NCI-H460 (cell line): ENCODE measurements at places on chromosomes 7 and 10.
A peak's percentile ranks its signal among the peaks of the same experiment; 100 is the strongest.

DNA sequence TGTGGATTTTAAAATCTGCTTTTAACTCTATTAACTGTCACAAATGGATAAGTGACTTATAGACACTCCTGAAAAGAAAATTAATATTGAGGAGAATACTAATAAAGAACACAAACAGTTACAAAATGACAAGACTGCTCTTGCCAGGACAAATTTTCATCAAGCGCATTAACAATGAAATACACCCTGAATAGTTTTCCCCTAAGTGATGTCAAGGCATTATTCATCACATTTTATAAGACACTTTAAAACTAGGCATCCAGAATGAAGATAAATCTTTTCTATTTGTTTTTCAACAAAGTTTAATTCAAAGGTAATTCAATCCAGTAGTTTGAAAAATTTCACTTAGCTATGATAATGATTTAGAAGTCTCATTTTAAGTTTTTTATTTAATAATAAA lies 110.5 kb upstream of the SEC61G start:
- DNase-seq, result no peak

DNA sequence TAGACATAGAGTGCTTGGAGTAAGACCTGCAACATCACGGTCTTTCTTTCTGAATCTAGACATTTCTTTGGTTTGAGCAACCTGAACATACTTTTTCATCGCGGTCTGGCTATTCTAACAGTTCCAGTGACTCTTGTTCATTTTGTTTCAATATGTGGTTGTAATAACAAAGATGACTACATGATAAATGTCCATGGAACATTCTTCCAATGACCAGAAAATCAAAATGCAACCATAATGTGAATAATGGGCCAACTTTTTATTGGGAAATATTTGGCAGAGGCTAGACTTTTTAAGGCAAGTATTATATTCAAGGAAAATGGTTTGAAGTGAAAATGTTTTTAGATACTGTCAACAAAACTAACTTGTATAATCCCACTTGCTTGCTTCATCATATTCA lies 282.5 kb downstream of the INHBA start:
- DNase-seq, result no peak

GRCh38 chr10:95499482-95499989 lies 61.6 kb downstream of the SORBS1 start:
- DNase-seq, result no peak

GRCh38 chr10:68105820-68106219 lies 3.5 kb upstream of the MYPN start:
- DNase-seq, result peak; percentile 25

GRCh38 chr10:11328264-11329061 lies 283.0 kb downstream of the USP6NL start:
- no peak for DNase-seq

- DNase-seq, result no peak
Measured at GRCh38 chr10:127027786-127028185, 122.6 kb downstream of the DOCK1 start.

DNA sequence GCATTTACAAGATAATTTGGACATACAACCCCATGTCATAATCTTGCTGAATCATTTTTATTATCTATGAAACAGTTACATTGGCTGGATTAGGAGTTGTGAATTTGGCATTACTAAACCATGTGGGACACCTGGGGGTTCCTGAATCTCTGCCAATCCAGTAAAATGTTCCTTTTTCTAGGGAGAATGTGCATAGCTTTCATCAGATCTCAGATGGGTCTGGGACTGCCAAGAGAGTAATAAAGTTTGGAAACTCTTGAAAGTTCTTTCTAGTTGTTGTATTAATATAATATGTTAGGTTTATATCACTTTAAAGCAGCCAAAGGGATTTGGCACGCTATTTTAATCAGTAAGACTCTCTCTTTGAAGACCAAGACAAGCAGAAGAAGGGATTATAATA lies 62.7 kb downstream of the SEMA3E start:
- DNase-seq, result no peak

DNA sequence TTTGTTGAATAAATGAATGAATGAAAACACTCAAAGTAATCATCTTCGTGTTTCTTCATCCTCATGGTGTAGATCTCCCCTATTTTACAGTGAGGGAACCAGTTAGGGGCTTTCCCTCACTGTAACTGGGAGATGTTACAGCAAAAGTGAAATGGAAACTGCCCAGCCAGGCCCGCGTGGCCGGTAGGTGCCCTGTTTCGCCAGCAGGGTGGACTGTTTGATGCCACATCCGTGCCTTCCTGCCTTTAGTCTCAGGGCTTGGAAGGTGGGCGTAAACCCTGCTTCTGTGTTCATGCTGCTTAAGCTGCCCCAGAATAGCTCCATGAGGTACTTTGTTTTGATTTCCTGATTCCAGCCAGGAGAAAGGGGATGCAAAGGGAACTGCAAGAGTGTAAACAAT lies 268.8 kb downstream of the PLXNA4 start:
- DNase-seq, result no peak

- no peak for DNase-seq
Measured at GRCh38 chr10:71817831-71818655, 33.0 kb downstream of the PSAP start.

DNA sequence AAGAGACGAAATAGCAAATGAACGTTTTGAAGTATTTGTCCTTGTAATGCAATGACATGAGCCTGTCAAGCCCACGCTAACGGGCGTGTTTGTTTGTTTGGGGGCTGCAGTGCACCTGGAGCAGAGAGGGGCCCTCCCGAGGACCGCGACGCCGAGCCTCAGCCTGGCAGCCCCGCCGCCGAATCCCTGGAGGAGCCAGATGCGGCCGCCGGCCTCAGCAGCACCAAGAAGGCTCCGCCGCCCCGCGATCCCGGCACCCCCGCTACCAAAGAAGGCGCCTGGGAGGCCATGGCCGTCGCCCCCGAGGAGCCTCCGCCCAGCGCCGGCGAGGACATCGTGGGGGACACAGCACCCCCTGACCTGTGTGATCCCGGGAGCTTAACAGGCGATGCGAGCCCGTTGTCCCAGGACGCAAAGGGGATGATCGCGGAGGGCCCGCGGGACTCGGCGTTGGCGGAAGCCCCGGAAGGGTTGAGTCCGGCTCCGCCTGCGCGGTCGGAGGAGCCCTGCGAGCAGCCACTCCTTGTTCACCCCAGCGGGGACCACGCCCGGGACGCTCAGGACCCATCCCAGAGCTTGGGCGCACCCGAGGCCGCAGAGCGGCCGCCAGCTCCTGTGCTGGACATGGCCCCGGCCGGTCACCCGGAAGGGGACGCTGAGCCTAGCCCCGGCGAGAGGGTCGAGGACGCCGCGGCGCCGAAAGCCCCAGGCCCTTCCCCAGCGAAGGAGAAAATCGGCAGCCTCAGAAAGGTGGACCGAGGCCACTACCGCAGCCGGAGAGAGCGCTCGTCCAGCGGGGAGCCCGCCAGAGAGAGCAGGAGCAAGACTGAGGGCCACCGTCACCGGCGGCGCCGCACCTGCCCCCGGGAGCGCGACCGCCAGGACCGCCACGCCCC lies 118.5 kb downstream of the CYTH3 start:
- no peak for DNase-seq

DNA sequence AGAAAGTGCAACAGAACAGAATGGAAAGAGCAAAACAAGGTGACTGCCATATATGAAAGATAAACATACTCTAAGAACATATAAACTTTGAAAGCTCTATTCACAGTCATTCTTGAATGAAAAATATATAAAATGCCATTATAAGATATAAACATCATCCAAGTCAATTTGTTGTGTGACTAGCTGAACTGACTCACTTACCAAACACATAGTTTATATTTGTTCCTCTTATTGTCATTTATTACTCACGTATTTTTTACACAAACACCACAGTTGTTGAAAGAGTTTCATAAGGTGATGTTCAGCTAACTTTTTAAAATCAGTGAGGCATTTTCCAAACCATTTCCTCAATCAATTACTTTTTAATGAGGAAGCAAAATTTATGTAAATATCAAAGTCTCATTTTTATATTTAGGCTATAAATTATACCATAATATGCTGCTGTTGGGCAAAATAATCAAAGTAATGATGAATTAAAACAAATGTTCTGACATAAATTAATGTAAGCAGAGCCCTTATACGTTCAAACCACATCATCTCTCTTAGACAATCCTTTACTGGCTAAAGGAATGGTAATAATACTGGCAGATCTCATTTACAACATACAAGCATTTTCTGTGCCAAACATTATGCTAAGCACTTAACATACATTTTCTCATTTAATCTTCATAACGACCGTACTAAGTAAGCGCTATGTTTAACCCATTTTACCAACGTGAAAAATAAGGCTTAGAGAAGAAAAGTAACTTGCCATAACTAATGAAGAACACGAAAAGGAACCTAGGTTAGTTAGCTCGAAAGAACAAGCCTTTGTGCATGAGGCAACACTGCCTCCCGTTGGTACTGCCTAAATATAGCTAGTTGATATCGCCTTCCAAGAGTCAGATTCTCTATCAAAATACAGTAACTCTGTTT lies 7.3 kb downstream of the LRRN3 start:
- peak; percentile 23 for DNase-seq

GRCh38 chr10:103506061-103506460 lies 12.6 kb downstream of the NEURL1 start:
- DNase-seq, result no peak

- no peak for DNase-seq
Measured at GRCh38 chr7:1737523-1737922, 67.4 kb downstream of the ELFN1 start.

DNA sequence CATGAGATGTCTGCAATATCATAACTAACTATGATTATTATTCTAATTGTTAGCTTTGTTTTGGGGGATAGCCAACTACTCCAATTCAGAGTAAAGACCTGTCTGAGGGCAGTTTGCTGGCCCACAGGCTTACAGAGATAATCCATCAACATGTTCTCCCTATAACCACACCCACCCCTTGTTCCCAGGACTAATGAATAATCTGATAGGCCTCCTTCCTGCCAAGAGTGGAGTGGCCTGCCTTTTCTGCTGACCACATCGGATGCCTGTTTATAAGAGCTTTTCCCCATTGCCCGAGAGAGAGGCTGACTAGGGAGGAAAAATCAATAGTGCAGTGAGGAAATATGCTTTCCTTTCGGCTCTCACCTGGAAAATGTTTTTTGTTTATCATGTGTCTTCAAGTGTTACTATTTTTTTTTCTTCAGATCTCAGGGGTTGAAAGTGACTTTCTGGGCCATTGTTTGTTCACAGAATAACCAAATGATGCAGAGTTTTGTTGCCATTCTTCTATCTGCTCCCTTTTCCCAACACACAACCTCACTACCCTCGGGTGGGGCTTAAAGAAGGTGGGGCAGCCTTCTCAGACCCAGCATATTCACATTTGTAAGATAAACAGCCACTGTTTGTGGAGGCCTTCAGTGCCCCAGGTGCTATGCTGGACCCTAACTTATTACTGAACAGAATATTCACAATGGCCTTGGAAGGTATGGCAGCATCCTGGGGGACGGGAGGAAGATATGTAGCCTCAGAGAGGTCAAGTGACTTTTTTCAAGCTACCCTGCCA lies 38.4 kb downstream of the PLPP4 start:
- DNase-seq, result no peak

GRCh38 chr7:97872025-97872669 lies at the start of gene ASNS:
TSS of gene ASNS (minus strand) at chr7:97872408. CDS start at chr7:97869156, 3,252 bp downstream.
- peak; percentile 96 for DNase-seq

- DNase-seq, result no peak
Measured at GRCh38 chr7:4861673-4862072, at the start of gene PAPOLB. TSS of gene PAPOLB (minus strand) at chr7:4862030. CDS start at chr7:4861810, 220 bp downstream.

- no peak for DNase-seq
Measured at GRCh38 chr7:129202058-129202777, 13.8 kb downstream of the SMO start.

DNA sequence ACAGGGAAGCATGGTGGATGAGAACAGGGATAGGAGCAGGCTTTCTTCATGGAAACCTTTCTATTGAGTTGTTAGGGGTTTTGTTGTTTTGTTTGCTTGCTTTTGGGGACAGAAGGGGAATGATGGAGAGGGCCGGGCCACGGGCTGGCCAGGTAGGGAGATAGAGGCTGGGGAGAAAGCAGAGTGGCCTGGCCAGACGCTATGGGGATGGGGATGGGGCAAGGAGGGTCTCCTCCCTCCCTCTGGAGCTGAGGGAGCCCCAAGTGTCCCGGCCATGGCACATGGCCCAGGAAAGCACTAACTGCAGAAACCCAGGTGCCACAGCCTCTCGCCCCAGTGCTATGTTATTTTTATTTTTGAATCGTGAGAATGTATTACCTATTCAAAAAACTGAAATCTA lies 10.0 kb downstream of the AOC1 start:
- DNase-seq, result no peak

- DNase-seq, result no peak
Measured at GRCh38 chr7:131124001-131124629, 203.6 kb upstream of the MKLN1 start.

- DNase-seq, result no peak
Measured at GRCh38 chr7:46948716-46949115, 633.2 kb downstream of the TNS3 start.

- no peak for DNase-seq
Measured at GRCh38 chr10:67385089-67385488, 310.9 kb downstream of the CTNNA3 start.

GRCh38 chr10:112389271-112389822 lies 15.4 kb downstream of the ACSL5 start:
- no peak for DNase-seq

DNA sequence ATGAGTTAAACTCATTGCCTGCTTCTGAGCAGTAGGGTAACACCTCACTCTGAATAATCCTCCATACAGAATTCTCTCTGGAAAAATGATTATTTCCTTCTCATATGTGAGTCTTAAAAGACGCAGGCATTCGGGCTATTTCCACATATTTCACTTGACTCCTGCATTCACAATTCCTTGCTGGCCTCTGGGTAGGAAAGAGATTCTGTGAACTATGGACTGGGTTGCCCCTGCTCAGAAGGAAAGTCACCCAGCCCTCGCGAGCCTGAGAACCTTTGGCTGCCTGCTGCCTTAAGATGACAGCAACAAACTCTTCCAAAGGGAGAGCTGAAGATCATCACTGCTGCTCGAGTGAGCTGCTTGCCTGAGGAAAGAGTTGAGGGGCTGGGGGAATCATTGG lies 216.8 kb downstream of the BAMBI start:
- DNase-seq, result no peak

GRCh38 chr10:21100190-21100589 lies 203.1 kb upstream of the NEBL start:
- DNase-seq, result no peak

- DNase-seq, result no peak
Measured at GRCh38 chr10:12847361-12847975, 154.0 kb downstream of the CCDC3 start.

GRCh38 chr10:109852475-109853037 lies 70.8 kb downstream of the XPNPEP1 start:
- DNase-seq, result peak; percentile 77

DNA sequence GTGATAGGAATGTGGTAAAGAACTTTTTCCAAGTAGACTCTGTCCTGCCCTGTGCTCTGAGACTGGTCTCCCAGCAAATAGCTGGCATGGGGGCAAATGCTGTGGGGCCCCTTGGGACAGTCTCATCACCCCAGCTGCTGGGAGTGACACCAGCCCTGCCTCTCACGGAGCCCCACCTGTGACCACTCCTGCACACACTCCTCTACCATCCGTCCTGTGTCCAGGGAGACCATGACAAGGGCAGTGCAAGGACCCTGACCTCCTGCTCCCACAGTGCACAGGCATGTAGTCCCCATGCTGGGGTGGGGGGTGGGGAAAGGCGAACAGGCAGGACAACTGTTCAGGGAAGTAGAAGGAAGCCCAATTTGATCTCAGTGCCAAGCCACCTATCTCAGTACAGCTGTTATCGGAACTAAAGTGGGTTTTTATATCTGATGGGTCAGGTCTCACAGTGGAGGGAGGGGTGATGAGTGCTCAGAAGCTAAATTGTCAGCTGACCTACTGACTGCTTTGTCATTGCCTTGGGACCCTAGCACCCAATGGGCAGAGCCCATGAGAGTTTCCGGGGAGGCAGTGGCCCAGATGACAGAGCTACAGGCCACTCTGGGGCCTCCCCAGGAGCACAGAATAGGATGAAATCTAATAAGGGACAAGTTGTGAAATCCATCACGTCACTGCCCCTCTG lies 24.5 kb downstream of the VSTM4 start:
- DNase-seq, result no peak
